ENCODE measurements at places on chromosomes 11 and 22.

- DNase-seq, result no peak
Observed at GRCh38 chr22:37638391-37639069, 939 bp upstream of the SH3BP1 start.

DNA sequence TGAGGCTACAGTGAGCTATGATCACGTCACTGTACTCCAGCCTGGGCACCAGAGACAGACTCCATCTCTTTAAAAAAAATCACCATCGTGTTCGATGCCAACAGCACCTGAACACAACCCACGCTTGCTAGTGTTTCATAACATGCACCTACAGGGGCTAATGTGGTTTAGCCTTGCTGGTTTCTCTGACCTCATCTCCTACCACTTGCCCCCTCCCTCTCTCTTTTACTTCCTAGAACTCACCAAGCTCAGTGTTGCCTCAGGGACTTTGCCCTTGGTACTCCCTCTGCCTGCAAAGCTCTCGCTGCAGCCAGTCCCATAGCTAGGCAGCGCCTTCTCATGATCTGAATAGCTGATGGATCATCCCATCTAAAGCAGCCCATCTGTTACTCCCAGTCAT lies 99.8 kb downstream of the FBXO7 start:
- no peak for DNase-seq

- DNase-seq, result no peak
Observed at GRCh38 chr11:78265326-78265725, 76.6 kb downstream of the USP35 start.

DNA sequence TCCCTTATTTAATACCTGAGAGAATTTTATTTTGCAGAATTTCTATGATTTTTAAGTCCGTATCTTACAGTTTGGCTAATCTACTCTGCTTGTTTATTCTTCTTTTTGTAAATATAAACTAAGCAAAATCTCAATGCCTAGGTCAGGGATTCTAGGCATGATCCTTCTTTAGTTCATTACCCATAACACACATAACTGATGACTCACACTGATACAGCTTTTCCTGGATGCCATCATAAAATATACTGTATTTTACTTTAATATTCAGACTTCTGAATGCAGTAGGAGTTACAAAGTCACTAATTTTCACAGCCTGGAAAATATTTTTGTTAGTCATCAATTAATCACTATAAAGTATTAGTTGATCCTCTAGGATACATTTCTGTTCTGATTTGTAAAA lies 898.2 kb upstream of the RAG2 start:
- DNase-seq, result no peak

- DNase-seq, result no peak
Observed at GRCh38 chr11:48008951-48009270, 28.6 kb downstream of the PTPRJ start.

DNA sequence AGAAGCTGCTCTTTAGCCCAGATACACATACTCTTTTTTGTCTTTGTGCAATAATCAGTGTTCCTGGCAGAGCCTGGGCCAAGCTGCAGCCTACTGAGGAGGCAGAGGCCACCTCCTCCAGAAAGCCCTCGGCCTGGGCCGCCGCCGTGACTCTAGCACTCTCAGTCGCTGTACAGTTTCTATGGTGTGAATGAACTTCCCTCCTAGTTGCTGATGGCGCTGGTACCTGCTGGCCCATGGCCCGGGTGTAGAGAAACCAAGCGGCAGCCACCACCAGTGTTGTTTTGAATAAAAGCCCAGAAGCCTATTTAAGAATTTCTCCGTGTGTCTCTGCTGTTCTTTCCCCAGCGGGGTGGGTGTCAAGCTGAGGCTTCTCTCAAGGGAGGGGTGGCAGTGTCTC lies 118.9 kb downstream of the CACNA1I start:
- DNase-seq, result no peak

DNA sequence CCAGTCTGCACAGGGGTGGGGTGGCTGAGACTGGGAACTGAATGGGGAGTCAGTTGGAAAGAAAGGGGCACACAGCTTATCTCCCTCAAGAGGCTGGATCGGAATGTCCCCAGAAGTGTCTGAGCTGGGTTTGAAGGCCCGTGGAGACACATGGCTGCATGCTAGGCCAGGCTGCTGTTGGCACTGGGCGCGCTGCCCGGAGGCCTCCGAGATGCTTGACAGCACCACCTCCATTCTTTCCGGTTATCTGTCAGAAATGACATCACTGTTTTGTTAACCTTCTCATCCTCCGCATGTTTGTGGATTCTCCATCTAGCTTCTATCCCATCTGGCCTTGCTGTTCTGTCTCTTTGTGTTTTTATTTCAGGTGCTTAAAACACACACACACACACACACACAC lies 85.5 kb downstream of the APIP start:
- DNase-seq, result peak; percentile 87

DNA sequence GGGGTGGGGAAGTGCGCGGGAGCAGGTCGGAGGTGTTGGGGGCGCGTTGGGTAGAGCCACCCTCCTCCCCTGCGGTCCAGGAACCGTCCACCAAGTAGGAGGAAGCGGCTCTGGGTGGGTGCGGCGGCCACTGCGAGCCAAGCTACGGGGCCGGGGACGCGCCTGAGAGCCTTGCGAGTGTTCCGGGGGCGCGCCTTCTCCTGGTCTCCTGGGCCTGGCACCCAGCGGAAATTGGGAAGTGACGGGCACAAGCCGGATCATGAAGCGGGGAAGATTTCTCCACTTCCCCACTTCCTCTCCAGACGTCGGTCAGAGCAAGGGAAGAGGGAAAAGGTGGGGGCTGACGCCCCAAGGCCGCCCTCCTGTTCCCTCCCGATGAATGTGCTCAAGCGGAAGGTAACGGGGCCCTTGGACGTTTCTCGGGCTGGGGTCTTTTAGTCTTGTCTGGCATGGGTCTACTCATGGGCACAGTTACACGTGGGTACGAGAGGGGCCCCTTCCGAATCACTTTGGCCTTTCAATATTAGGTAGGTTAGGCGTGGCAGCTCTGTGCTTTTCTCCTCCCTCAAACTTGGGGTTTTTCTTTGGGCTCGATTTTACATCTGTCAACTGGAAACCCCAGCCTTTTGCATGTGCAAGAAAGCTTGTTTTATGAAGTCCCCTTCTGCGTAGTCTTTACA lies 865 bp downstream of the RBM14 start:
- DNase-seq, result no peak

GRCh38 chr11:125308246-125308645 lies 143.7 kb downstream of the PKNOX2 start:
- no peak for DNase-seq

DNA sequence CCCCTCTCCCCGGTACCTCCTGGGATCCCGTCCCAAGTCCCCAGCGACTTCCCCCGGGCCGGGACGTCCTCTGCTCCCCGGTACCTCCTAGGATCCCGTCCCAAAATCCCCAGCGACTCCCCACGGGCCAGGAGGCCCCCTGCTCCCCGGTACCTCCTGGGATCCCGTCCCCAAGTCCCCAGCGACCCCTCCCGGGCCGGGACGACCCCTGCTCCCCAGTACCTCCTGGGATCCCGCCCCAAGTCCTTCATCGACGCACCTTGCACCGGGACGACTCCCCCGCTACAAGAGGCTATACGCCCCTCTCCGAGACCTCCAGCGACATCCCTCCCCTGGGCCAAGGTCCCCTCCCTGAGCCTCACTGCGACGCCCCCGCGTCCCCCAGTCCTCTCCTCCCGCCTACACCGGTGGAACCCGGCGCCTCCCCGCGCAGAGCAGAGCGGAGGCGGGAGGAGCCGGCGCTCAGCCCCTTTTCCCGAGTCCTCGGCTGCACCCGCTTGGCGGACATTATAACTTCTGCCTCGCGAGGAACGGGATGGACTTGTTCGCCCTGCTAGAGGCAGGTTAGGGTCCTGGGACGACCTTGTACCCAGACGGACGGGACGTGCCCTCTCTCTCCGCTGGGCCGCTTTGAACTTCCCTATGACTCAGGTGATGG lies 912 bp downstream of the KREMEN1 start:
- DNase-seq, result no peak

- no peak for DNase-seq
Observed at GRCh38 chr11:11980200-11980599, 28.2 kb downstream of the DKK3 start.

- no peak for DNase-seq
Observed at GRCh38 chr11:126476266-126476924, 120.9 kb downstream of the ST3GAL4 start.

DNA sequence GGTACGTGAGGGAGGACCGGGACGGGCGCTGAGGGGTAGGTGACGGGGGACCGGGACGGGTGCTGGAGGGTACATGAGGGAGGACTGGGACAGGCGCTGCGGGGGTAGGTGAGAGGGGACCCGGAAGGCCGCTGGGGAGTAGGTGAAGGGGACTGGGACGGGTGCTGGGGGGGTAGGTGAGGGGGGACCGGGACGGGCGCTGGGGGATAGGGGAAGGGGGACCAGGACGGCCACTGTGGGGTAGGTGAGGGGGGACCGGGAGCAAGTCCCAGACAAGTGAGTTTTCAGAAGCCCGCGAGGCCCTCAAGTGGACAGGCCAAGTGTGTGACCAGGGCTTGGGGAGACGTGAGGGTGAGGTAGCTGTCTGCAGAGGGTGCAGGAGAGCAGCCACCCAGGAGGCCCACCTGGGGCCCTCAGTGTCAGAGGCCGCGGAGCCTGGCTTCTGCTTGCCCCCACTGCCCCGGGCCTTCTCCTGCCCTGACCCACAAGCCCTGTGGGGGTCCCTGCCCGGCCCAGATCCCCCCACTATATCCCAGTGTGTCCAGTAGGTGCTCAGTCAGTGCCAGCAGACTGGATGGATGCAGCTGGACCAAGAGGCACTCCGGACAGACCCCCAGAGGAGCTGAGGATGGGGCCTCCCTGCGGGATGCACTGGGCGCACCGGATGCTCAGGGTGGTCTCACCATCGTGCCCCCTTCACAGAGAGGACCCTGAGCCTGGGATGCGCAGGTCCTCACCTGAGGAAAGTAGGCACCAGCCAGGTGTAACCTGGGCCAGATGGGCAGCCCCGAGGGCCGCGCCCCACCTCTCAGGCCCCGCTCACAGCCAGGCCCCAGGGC lies 44.2 kb upstream of the TH start:
- no peak for DNase-seq

GRCh38 chr22:31346733-31347250 lies 646 bp upstream of the PATZ1 start:
- DNase-seq, result peak; percentile 24

DNA sequence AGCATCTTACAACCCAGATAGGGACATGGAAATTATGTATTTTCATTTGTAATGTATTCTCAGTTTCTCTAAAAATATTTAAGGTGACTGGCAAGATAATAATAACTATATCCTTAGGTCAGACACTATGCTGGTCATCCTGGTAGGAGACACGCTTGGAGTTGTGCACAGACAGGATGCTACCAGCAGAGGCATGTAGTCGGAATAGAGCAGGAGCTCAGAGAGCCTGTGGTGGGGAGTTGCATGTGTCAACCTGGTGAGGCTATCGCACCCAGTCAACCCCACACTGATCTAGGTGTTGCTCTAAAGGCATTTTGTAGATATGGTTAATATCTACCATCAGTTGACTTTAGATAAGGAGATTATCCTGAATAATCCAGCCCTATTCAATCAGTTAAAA lies 318.5 kb downstream of the MIAT start:
- no peak for DNase-seq

DNA sequence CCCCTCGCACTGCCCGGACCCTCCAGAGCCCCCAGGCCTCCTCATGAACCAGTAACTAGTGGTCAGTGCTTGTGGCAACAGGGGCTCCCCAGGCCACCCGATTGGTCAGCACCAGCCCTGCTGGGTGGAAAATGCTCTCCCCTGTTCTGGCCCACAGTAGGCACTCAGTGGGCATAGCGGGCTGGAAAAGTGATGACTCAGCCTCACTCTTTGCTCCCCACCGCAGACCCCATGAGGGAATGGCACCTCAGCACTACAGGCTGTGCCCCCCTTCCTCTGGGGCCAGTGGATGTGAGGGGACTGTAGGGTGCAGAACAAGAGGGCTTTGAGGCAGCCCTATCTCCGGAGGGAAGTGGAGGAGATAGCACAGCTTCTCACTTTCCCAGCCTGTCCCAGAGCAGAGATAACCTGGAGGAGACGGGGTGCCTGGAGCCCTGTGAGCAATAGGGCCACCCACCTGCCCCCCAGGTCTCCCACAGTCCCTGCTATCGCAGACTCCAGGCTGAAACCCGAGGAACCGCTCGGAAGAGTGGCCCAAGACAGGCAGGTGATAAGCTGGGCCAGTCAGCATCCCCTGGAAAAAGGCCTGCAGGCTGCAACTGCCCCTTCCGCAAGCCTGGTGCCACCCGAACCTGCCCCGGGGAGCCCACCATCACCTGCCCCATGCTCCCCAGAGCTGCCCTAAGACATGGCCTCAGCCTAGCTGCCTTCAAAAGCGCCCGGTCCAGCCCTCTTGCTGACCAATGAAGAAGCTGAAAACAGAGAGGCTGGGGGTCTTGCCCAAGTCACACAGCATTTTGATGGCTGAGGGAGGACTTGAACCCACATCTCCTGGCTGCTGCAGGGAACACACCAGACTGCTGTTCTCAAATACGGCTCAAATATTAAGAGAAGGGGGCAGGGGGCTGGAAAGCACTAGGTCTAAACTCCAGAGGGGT lies 29.4 kb upstream of the PDGFB start:
- no peak for DNase-seq

GRCh38 chr11:96119211-96119610 lies 195.3 kb upstream of the MTMR2 start:
- DNase-seq, result no peak

DNA sequence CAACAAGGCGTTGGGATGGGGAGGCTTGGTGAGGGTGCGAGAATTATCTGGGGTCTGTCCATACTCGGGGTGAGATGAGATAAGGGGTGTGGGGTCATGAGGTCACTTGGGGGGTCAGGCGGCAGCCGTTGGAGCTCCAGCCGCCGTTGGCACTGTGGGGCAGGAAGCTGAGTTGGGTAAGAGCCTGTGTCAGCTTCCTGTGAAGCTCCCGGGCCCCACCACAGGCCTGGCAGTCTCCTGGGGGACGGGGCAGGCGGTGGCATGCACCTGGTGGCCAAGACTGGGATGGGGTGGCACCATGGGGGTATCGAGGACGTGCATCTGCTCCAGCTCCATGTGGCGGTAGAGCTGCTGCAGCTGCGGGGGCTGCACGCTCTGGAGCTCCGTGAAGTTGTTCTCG lies 7.1 kb upstream of the MYBPC3 start:
- DNase-seq, result no peak

GRCh38 chr22:25105817-25106650 lies 93.6 kb upstream of the CRYBB3 start:
- DNase-seq, result no peak

Data from NCI-H2029 treated with DMSO at 0.1 percent for 48 hours (cell line).